Neural progenitor cell (in vitro differentiated cells): ENCODE measurements at places on chromosomes 4 and X.
A peak's percentile ranks its signal among the peaks of the same experiment; 100 is the strongest.

GRCh38 chr4:168574581-168575295 is 77.9 kb downstream of the PALLD start:
- DNase-seq, result no peak

DNA sequence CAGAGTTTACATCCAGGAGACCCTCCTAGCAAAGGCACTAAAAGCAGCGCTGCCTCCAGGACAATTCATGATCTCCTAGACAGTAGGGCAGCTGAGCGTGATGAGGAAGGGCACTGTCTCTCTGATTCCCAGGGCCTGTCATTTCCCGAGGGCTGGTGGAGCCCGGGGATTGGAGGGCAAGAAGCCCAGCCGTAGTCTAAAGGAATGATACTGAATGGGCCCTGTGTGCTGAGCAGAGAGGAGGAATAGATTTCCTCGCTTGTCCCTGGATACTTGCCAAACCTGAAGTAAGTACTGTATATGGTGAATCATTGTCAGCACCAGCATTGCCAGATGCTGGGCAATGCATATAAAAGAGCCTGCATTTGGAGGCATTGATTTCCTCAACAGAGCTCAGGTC is 88.0 kb upstream of the SLITRK2 start:
- DNase-seq, result no peak

GRCh38 chr4:158005021-158005420 is 167.8 kb downstream of the GASK1B start:
- DNase-seq, result no peak

- DNase-seq, result no peak
Observed at GRCh38 chrX:56728321-56728720, 722 bp upstream of the NBDY start.

- DNase-seq, result peak; percentile 38
Observed at GRCh38 chr4:45732161-45732560, 391.7 kb downstream of the GABRG1 start.

DNA sequence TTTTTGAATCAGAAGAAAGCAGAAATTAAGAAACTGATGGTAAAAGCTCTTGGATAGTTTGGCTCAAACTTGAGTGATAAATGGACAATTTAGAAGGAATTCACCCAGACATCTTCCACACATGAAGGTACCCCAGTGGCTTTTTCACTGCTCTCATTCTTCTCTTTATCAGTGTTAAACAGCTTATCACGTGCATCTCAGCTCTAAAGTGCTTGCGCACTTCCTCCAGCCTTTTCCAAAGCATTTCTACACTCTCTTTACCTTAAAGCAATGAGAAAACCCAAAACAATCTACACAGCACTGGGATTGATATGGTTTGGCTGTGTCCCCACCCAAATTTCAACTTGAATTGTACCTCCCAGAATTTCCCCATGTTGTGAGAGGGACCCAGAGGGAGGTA is 509.1 kb upstream of the FAT1 start:
- no peak for DNase-seq

GRCh38 chr4:103008875-103009729 is 10.4 kb downstream of the SLC9B1 start:
- DNase-seq, result peak; percentile 60

- DNase-seq, result no peak
Observed at GRCh38 chrX:643241-643595, 12.6 kb downstream of the SHOX start.

DNA sequence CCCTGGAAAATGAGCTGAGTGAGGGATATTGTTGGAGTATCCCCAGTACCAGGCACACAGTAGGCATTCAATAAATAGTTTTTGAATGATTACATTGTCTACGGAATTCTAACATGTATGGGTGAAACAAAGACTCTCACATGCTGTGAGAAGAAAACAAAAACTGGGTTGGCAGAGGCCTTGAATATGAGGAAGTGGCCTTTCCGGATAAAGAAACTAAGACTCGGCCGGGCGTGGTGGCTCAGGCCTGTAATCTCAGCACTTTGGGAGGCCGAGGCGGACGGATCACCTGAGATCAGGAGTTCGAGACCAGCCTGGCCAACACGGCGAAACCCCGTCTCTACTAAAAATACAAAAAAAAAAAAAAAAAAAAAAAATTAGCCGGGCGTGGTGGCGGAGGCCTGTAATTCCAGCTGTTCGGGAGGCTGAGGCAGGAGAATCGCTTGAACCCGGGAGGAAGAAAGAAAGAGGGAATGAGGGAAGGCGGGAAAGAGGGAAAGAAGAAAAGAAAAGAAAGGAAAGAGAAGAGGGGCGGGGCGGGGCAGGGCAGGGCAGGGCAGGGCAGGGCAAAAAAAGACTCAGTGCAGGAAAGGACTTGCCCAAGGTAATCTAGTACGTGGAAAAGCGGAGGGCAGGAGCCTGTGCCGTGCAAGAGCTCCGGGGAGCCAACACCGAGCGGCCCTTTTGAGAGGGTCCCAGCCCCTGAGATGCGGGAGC is 689 bp upstream of the TMA16 start:
- no peak for DNase-seq

DNA sequence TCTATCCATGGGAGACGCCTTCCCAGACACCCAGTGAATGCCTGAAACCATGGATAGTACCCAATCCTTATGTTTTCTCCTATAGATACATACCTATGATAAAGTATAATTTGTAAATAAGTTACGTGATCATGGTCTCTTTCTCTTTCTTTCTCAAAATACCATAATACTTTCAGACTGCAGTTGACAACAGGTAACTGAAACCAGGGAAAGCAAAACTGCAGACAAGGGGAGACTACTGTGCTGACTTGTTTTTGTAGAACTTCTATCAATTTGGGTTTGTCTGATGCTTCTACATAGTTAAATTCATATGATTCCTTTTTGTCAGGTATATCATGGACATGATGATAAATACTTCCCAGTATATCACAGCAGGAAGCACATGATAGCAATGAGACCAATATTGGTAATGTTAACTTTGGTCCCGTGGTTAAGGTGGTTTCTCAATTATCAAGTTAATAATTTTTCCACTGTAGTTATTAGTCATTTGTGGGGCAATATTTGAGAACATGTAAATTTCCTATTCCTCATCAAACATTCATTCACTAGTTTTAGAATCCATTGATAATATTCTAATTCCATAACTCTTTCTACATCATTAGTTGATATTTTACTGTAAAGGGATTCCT is 298.0 kb upstream of the TET2 start:
- no peak for DNase-seq

- DNase-seq, result no peak
Observed at GRCh38 chrX:150028692-150029091, 90.4 kb upstream of the EOLA2 start.

DNA sequence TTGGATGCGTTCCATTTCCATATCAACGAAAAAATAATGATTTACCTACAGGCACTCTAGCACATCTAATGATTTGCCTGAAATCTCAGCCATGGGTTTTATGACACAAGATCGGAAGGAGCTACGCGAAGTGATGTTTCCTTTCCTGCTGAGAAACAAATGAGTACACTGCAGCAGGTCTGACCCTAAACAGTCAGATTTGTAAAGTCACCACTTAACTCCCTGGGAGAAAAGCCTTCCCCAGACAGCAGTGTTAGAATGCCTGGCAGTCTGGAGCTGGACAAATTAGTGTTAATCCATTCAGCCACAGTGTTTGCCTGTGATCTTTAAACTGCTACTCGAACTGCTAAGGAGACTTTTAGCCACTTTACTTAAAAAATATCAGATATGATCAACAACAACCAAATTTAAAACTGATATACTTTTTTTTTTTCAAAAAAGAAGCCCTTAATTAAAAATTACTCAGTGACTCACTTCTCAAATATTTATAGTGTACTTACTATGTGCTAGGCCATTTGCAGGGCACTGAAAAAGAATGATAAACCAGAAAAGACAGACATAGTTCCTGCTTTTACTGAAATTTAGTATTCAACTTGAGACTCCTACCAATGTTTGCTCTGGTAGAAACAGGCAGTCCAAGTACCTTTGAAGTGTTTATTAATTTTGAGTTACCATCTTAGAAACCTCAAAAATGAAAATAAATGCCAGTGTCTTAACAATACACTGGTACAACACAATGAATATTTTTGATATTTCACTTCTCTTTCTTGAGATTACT is 104.5 kb downstream of the SHISA3 start:
- peak; percentile 80 for DNase-seq

DNA sequence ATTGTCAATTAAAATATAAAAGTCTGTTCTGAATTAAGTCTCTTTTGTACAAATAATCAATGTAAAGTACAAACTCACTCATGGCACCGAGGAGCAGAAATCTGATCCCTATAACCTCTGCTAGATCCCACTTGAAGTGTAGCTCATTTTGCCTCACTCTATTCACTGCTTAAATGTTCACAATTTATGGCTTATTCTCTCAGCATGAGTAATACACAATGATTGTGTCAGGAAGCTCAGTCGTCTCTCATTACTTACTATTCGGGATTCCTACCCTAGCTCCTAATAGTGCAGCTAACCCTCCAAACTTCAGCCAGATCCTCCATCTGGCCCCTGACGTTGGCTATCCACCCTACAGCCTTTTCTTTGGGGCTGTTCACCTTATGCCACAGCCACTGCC is 4.7 kb upstream of the AMMECR1 start:
- DNase-seq, result no peak

- no peak for DNase-seq
Observed at GRCh38 chrX:131671735-131672134, 127.9 kb downstream of the OR13H1 start.

DNA sequence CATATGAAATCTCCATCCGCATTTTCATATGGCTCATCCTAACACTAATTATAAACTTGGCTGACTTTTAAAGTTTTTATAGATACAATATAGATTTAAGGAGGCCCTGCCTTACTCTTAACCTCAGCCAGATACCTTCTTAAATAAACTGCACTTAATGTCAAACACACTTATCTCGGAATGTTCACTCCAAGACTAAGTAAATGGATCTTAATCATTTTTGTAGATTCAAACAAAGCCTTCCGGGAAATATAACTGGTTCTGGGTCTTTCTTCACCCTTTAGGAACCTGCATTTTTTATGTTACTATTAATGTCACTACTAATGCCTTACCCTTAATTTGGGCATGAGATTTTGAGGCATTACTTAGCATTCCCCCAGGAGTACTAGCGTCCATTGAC is 43.7 kb upstream of the NDP start:
- no peak for DNase-seq

- peak; percentile 92 for DNase-seq
Observed at GRCh38 chrX:54921427-54922021, 900 bp downstream of the TRO start.

- no peak for DNase-seq
Observed at GRCh38 chr4:106231931-106232330, 84.1 kb downstream of the TBCK start.

DNA sequence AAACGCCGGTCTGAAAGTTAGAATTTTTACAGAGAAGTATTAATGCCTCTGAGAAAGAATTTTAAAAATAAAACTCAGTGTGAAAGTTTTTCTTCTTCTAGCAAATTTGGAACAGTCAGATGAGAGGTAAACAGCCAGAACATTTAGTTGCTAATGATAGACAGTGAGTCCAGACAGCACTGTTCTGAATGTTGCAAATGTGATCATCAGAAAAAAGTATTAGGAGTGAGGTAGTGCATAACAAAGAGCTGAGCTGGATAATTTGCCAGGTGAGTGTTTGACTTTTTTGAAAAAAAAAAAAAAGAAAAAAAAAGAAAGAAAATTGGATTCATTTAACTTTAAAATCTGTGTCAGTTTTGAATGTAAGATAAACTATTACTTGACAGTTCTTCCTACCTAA is 42.0 kb upstream of the GRPR start:
- DNase-seq, result no peak

GRCh38 chrX:115584696-115585095 is 23.7 kb downstream of the PLS3 start:
- no peak for DNase-seq

DNA sequence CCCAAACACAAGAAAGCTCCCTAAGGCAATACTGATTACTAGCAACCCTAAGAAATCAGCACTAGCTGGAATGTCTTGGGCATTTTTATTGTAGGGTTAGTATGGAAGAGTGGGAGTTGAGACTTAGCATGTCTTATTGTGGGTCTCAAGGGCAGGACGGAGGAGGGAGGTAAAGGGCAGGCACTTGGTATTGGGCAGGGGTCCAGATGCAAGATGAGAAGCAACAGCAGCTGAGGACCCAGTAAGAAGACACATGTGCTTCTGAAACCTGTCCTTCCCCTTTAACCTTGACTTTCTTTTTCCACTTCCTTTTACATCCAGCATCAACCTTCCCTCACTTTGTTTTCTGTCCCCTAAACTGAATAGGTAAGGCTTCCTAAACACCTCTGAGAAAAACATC is 37.4 kb downstream of the LARP7 start:
- DNase-seq, result no peak

GRCh38 chrX:40878766-40879165 is 143.4 kb upstream of the MED14 start:
- DNase-seq, result peak; percentile 13

GRCh38 chr4:130077275-130077674 is 981.3 kb downstream of the C4orf33 start:
- no peak for DNase-seq

GRCh38 chrX:20212486-20213089 is 54.1 kb downstream of the RPS6KA3 start:
- no peak for DNase-seq
